Stimulated activated CD8-positive, alpha-beta memory T cell treated with anti-CD3 and anti-CD28 coated beads, Interleukin-15, amount 100 ng/mL, for 24 hours (primary cell): ENCODE measurements at places on chromosomes 12 and 14.

GRCh38 chr12:5440978-5441377, 9.1 kb downstream of the NTF3 start:
- no peak for DNase-seq

GRCh38 chr12:31370531-31371255, 44.7 kb upstream of the SINHCAF start:
- DNase-seq, result no peak

DNA sequence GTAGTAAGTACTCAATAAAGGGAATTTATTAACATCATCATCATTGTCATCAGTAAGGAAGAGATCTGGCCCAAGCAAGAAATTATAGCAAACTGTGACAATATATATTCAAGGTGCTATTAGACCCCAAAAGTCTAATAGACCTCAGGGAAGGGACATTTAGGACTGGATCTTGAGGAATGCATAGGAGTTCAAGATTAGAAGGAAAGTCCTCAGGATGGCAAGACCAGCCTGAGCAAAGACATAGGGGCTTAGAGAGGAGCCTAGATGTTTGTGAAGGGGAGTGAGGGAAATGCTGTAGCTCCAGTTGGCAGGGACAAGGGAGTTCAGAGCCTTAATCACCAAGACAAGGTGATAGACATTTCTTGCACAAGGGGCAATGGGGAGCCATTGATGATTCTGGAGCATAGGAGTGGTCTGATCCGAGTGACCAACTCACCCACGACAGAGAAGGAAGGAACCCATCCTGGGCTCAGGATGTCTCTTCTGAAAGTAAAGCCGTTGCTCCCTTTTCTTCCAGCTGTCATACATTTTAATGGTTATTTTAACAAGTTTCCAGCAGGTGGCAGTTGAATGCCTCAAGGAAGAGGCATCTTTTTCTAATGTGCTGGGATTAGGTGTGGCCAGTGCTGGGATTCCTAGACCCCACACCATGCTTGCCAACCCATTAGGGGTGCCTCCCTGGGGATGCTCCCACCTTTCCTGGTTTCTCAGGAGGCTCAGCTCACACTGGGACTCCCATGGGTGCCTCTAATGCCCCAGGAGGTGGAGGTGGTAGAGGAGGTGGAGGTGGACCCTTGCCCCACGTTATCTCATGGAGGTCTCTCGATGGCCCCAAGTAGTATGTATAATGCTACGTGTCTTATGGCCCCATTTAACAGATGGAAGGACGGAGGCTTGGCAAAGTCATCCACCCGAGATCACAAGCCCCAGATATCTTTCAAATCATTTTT, 37.8 kb downstream of the PHETA1 start:
- DNase-seq, result no peak

GRCh38 chr14:58812050-58812910, 174.5 kb downstream of the DACT1 start:
- DNase-seq, result no peak

DNA sequence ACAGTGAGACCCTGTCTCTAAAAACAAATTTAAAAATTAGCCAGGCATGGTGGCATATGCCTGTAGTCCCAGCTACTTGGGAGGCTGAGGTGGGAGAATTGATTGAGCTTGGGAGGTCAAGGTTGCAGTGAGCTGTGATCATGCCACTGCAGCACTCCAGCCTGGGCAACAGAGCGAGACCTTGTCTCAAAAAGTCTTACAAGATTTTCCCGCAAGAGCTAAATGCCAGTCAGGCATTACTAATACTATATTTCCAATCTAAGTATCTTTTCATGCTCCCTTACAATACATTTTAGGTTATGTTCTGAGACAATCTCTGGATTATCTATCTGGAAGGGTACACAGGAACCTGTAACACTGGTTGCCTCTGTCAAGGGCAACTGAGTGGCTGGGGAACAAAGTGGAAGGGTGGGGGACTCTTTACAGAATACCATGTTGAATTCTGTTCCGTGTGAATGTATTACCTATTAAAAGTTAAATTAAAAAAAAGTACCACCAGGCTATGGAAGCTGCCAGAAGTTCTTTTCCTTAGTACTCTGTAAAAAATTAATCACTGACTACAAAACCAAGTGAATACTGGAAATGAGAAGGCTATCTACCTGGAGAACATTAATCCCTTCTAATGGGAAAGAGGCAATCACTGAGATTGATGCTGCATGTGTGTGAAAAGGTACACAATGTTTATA, 56.7 kb downstream of the BTBD7 start:
- DNase-seq, result no peak

GRCh38 chr14:91361233-91361811, 56.3 kb downstream of the CCDC88C start:
- DNase-seq, result no peak

- no peak for DNase-seq
These were observed 3.1 kb downstream of the TMBIM6 start for GRCh38 chr12:49744363-49744885.

DNA sequence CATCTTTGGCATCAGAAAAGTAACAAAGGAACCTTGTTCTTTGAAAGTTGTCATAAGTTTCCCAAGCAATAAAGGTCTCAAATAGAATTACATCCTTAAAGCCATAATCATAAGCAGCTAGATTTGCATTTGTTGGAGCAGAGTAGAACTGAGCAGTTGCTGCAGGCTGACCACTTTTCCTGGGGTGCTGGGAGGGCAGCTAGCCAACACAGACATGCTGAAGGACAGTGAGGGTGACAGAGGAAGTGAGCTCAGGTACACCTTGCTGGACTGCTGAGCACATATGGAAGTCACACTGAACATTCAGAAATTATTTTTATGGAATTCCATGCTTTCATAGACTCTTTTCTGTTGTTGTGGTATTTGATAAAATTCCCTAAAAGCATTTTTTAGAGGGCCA, 66.2 kb downstream of the MARK3 start:
- DNase-seq, result no peak

DNA sequence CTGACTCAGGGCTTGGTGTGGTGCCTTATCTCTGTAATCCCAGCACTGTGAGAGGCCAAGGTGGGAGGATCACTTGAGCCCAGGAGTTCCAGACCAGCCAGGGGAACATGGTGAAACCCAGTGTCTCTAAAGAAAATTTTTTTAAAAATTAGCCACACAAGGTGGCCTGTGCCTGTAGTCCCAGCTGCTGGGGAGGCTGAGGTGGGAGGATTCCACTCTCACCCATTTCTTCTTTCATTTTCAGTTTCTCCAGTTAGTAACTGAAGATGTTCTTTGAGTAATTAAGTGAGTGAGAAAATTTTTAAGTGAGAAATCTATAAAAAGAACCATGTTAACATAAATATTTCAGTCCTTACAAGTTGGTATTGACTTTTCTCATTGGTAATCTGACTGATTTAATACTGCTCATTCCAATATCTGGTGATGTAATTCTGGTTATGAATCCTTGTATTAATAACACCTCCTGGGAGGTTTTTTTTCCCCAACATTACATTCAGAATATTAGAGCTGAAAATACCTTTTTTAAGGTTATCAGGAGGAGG, 6.1 kb downstream of the METTL3 start:
- DNase-seq, result no peak

DNA sequence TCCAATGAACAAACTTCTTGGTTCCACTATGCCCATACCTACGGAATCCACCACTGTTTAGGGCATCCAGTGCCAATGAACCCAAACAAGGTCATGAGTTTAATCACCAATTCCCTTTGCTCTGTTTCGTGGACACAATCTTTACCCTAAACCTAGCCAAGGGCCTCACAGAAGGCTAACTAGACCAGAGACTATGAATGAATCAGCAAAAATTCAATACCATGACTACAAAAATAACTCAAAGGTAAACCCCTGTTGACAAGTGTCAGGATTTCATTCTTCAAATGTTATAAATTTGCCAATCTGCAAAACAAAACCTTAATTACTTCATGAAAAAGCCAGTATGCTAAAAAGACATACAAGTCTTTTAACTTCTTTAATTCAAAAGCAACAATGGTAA, 96.7 kb downstream of the CEP128 start:
- no peak for DNase-seq

- DNase-seq, result no peak
These were observed 36.8 kb downstream of the PPTC7 start for GRCh38 chr12:110546339-110546738.

DNA sequence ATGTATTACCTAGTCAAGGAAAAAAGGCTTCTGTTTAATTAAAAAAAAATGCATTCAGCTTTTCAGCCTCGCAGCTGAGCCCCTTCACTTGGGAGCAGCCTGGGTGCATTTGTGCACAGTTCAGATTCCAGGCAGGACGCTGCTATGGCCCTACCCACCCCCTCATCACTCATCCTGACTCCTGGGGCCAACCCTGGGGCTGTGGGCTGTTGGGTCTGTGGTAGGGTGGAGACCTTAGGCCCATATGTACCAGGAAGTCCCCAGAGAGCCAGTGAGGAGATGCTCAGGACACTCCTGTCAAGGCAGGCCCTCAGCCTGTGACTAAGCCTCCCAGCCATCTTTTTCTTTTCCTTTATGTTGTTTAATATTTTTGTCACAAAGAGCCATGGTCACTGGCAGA, 9.3 kb upstream of the CDCA4 start:
- no peak for DNase-seq

GRCh38 chr14:55265197-55265596, 6.0 kb upstream of the FBXO34 start:
- DNase-seq, result no peak

DNA sequence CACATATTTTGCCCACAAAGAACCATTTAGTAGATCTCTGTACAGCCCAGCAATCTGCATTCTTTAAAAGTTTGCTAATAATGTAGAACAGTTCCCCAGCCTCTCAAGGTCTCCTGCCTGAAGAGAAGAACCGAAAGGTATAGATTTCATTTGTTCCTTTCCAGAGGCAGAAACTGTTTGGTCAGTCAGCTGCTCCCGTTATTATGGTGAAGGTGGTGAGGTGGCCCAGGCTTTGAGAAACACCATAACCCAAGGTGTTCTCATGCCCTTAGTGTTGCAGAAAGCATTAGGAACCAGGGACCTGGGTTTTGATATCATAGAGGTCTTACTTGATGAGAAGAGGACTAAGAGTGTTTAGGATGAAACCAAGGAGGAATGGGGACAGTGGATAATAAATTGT, 65.3 kb downstream of the SUSD6 start:
- no peak for DNase-seq

DNA sequence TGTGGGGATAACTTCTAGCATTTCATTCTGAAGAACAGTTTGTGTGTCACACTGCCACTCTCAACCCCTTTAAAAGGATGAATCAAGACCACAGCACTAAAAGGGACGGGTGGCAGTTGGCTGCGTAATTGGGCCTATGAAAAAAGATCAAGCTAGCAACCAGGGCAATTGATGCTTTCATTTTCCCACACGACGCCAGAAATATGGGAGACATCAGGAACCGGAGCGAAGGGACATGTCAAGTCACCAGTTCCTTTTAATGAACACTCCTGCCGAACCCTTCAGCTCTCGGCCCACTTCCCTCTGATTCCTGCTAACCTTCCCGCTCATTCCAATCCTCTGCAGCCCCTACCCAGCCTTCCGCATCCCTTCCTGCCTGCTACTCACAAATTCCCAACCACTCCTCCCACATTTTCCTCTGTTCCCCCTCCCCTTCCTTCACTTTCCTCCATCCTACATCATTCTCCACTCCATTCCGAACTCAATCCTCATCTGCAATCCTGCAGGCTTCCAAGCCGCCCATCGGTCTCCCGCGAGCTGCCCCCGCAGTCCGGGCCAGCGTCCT, 753 bp downstream of the CSRNP2 start:
- DNase-seq, result peak; percentile 2

DNA sequence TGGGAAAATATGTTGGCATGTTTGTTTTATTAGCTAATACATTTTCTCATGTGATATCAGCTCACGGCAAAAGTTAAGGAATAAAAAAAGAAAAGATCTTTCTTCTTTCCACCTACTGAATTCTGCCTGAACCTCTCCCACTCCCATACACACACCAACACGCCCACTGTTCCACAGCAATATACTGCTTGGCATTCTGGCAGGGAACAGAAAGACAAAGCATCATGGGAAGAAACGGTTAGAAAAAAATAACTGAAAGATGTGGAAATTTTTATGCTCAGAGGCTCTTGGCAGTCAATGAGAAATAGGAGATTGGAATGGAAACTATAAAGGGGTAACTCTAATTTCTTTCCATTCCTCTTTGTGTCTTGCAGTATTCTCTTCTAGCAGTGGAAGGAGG, 268.5 kb downstream of the FOXG1 start:
- DNase-seq, result no peak

GRCh38 chr14:66395300-66395699, 90.9 kb upstream of the CCDC196 start:
- DNase-seq, result no peak

- peak; percentile 30 for DNase-seq
These were observed 12.5 kb upstream of the MAP3K9 start for GRCh38 chr14:70821584-70822529.

- no peak for DNase-seq
These were observed 3.0 kb upstream of the IFI27L2 start for GRCh38 chr14:94132285-94132887.

DNA sequence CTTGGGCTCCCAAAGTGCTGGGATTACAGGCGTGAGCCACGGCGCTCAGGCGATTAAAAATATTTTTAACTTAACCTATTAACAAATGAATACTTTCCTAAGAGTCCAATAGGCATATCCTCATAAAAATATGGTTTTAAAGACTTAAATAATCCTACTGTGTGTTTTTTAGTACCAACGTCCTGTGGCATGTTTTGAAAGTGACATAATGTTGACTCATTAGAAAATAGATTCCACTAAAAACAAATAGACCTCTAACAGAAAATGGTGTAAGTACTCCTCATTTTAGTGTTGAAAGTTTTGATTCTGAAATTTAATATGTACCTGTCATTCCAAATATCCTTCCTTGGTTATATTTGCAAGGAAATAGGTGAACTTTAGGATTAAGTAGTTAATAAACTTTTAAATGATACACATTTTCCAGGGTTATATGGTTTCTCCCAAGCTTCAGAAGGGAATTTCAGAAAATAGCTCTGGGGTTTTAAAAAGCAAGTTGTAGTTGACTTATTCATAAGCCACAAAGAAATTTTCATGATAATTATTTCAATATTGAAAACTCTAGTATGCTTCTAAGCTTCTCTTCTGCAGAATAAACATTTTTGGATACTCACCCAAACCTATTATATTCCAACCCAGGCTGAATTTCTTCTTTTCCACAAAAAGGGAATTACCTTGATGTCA, 12.1 kb upstream of the LUM start:
- DNase-seq, result no peak

DNA sequence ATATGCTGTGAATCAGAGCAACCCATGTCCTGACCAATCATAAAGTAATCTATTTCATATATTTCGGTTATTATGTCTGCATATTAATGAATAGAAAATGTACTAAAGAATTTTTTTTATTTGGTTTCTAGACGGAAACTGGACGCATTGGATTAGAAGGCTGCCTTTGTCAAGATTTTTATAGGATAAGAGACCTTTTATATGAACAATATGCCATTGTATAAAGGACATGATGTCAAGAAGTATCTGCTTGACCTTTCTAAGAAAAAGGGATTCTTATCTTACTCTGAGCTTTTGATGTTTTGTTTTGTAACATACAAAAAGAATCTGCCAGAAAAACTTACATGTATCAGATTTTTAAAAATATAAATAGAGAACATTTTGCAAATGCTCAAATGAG, 39.8 kb downstream of the CPSF2 start:
- no peak for DNase-seq

- DNase-seq, result no peak
These were observed 19.1 kb downstream of the AMN start for GRCh38 chr14:102941419-102942011.
